ENCODE measurements at places on chromosomes 1 and 21. TPM values are rescaled to one million over a fixed set of nuclear protein-coding genes. Genes with fewer than 3 reads are reported as not detected.

HORMAD1 gene
- total RNA-seq = not detected

KCNQ4 gene
- 0.89 TPM for total RNA-seq

OR2T5 gene
- total RNA-seq = not detected

TSPAN2 gene
- 5.4 TPM for total RNA-seq

GUCA2B gene
- not detected for total RNA-seq

CYP4A11 gene
- not detected for total RNA-seq

Data from neural crest cell (in vitro differentiated cells).